ENCODE measurements at places on chromosomes 3 and 15. TPM values are rescaled to one million over a fixed set of nuclear protein-coding genes. Genes with fewer than 3 reads are reported as not detected.
A peak's percentile ranks its signal among the peaks of the same experiment; 100 is the strongest.

DNA sequence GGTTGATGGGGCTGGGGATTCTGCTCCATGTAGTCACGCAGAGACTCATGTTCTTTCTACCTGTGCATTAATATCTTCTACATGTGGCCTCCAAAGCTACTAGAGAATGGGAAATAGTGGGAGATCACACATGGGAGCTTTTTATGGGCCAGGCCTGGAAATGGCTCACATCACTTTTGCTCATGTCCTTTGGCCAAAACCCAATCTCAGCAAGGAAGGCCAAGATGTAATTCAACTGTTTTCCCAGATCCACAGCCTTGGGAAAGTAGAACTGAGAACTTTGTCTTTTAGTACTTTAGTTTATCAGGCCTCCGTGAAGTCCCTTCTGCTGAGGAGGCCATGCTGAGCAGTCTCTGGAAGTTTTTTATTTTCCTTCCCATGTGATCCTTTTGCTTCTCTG, 73.2 kb upstream of the SLC4A7 start:
- no peak overlapping the region for H3K27ac ChIP-seq
- no peak overlapping the region for H3K4me3 ChIP-seq
- DNase-seq: no peak
- H3K4me1 ChIP-seq: no peaks in the 10 kb centered on the region

DNA sequence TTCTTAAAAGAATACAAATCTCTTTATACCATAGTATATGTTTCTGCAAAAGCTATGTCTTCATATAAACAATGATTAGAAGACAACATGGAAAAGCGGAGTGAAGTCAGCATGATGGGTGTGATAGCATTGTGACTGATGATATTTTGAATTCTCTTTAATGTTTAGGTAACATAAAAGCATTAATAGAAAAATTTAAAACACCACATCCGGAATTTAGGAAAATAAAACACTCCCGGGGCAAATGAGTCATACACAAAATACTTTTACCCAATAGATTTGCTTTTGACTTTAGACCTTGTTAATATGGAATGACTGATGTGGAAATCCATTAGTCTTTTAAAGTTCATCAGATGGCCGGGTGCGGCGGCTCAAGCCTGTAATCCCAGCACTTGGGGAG, 134.7 kb downstream of the P3H2 start:
- H3K27me3 ChIP-seq: peaks cover 3% of the 10 kb centered on the region
- no peaks in the 10 kb centered on the region for H3K36me3 ChIP-seq
- H3K4me1 ChIP-seq: no peaks in the 10 kb centered on the region
- H3K27ac ChIP-seq: no peak overlapping the region
- no peak for DNase-seq

Gene SLCO3A1
- total RNA-seq: 0.51 TPM

Gene SLCO2A1
- not detected for total RNA-seq

Gene TMCO5A
- total RNA-seq: not detected

GRCh38 chr3:114973536-114973935, 173.6 kb downstream of the ZBTB20 start:
- H3K27me3 ChIP-seq: no peaks in the 10 kb centered on the region
- DNase-seq: no peak
- peaks cover 3% of the 10 kb centered on the region for H3K4me1 ChIP-seq
- H3K4me3 ChIP-seq: no peak overlapping the region
- H3K27ac ChIP-seq: no peak overlapping the region

Gene ADAMTS9
- not detected for total RNA-seq

GRCh38 chr15:73583544-73583943, 49.6 kb downstream of the NPTN start:
- H3K36me3 ChIP-seq: peaks cover 80% of the 10 kb centered on the region
- H3K27me3 ChIP-seq: no peaks in the 10 kb centered on the region
- no peaks in the 10 kb centered on the region for H3K4me1 ChIP-seq
- DNase-seq: no peak
- no peak overlapping the region for H3K27ac ChIP-seq
- no peak overlapping the region for H3K4me3 ChIP-seq

Gene ITIH4
- total RNA-seq: 15.7 TPM

- no peak for DNase-seq
- H3K27me3 ChIP-seq: no peaks in the 10 kb centered on the region
- no peaks in the 10 kb centered on the region for H3K4me1 ChIP-seq
- H3K36me3 ChIP-seq: no peaks in the 10 kb centered on the region
Observed at GRCh38 chr3:186060222-186060621, 48.7 kb downstream of the ETV5 start.

DNA sequence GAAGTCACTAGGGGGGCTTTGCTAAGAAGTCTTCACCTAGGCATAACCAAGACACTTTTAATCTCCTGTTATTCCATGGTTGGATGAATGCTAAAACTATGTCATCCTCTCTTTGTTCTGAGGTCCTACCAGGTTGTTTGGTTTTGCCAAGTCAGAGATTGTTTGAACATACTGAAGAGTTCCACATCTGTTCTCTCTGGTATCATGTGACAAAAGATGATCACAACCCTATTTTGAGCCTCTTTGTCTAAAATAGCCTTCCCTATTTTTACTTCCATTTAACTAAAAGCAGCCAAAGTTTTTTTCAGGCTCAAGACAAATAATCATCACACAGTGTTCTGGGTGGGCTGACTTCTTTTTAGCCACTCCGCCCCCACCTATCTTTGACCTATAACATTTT, 218.4 kb upstream of the LMCD1 start:
- no peaks in the 10 kb centered on the region for H3K4me1 ChIP-seq
- no peak overlapping the region for H3K27ac ChIP-seq
- H3K4me3 ChIP-seq: no peak overlapping the region
- H3K27me3 ChIP-seq: peaks cover 2% of the 10 kb centered on the region

GRCh38 chr3:150362515-150363302, 45.4 kb upstream of the TSC22D2 start:
- no peak overlapping the region for H3K4me3 ChIP-seq
- H3K4me1 ChIP-seq: no peaks in the 10 kb centered on the region
- no peak overlapping the region for H3K27ac ChIP-seq

DNA sequence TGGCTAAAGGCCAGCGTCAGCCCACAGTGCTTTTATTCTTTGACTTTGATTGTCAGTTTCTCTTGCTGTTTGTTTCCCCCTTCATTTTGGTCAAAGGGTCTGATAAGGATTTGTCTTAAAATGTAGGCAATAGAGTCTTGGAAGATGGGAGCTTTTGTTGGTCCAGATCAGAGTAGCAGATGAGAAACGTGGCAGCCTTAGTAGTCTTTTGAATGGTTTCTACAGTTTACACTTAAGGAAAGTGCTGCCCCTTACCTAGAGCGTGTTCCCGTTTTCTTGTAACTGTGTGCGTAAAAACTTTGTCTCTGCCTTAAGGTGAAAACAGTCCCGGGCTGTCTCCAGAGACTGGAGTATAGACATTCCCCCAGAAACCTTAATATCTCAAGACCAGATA, 630 bp downstream of the LXN start:
- peak overlapping the region; percentile 94 for H3K4me3 ChIP-seq
- peaks cover 21% of the 10 kb centered on the region for H3K4me1 ChIP-seq
- peak overlapping the region; percentile 86 for H3K27ac ChIP-seq
- H3K36me3 ChIP-seq: peaks cover 35% of the 10 kb centered on the region
- no peaks in the 10 kb centered on the region for H3K27me3 ChIP-seq

Measured in activated B cell treated with CpG ODN at 0.5 μM for 24 hours (primary cell).